Erythroblast (primary cell): ENCODE measurements at places on chromosomes 13 and 19.

GRCh38 chr19:50822661-50823208, 852 bp downstream of the KLK1 start:
- DNase-seq, result no peak

GRCh38 chr13:60679928-60680694, 283.1 kb downstream of the TDRD3 start:
- no peak for DNase-seq

DNA sequence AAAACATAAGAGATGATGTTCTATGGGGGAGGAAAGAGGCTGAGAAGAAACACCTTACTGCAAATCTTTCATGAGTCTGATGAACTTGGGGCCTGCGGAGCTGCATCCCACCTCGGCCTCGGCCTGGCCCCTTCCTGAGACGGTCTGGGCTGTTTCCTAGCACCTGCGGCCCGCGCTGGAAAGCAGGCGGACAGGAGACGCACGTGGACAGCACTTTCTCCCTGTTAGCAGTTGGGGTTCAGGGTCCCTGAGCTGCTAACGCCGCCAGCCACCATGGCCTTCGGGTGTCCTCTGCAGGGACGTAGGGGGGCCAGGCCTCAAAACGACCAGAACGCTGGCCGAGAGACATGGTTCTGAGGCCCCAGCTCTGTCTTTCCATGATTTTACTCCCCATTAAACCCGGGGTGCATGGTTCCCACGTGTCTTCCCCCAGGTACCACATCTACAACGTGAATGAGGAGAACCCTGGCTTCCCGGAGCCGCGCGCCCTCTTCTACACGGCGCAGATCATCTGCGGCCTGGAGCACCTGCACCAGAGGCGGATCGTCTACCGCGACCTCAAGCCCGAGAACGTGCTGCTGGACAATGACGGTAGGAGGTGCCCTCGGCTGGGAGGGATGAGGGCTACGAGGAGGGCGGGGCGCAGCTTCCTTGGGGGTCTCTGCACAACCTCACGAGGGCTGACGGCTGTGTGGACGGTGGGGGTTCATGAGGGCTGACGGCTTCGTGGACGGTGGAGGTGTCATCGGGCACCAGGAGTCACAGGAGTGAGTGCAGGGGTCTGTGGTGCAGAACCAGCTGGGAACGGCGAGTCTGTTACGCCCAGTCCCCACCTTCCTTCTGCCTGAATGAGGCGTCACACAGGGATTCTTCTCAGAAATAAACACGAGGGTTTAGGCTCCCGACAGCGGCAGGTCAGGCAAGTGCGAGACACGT, 4.3 kb downstream of the GRK1 start:
- DNase-seq, result no peak

- no peak for DNase-seq
These were observed 5.7 kb upstream of the SPACA4 start for GRCh38 chr19:48600679-48601417.

DNA sequence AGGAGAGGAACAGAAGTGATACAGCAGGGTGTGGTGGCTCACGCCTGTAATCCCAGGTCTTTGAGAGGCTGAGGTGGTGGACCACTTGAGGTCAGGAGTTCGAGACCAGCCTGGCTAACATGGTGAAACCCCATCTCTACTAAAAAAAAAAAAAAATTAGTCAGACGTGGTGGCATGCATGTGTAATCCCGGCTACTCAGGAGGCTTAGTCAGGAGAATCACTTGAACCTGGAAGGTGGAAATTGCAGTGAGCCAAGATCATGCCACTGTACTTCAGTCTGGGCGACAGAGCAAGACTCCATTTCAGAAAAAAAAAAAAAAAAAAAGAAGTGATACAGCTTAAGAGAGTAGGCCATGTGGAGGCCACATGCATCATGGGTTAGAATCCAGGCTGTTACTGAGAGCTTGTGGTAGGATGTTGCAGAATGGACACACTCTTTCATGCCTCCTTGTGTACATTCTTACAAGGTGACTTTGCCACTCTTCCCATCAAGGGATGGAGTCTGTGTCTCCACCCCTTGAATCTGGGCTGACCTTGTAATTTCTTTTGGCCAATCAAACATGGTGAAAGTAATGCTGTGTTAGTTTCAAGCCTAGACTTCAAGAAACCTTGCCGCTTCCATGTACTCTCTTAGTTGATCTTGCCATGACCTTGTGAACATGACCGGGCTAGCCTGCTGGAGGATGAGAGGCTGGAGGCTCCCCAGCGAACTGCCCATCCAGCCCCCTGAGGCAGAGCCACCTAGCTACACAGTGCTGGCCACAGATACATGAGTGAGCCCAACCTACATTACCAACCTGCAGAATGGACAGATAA, 12.3 kb downstream of the FAM187B start:
- DNase-seq, result no peak

DNA sequence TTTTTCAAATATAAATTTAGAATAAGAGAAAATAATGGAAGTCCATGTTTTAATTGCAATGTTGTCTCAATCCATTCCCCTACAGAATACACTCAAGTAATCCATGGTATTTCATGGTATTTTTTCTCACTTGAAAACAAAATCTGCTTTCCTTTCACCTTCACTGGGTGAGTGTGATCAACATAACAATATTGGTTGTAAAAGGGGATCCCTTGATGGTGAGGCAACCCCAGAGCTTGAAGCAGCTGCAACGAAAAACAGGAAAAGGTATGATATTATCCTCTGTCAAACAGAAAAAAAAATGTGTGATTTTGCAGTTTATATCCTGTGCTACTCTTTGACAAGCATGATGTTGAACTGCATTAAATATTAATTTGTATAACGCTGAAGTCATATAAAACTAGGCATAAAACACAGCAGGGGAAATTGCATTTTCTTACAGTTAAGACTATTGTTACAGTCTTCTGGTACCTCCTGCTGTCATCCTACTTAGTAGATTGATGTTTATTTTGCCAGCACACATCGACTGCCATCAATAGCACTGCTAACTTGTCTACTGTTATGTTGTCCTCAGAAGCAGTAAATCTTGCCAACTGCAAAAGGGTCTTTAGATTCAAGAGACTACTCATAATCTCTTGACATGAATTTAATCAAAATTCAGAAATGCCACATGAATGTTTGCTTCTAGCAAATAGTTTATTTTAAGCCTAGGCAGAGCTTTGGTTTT, 373.1 kb upstream of the MIR17HG start:
- no peak for DNase-seq

DNA sequence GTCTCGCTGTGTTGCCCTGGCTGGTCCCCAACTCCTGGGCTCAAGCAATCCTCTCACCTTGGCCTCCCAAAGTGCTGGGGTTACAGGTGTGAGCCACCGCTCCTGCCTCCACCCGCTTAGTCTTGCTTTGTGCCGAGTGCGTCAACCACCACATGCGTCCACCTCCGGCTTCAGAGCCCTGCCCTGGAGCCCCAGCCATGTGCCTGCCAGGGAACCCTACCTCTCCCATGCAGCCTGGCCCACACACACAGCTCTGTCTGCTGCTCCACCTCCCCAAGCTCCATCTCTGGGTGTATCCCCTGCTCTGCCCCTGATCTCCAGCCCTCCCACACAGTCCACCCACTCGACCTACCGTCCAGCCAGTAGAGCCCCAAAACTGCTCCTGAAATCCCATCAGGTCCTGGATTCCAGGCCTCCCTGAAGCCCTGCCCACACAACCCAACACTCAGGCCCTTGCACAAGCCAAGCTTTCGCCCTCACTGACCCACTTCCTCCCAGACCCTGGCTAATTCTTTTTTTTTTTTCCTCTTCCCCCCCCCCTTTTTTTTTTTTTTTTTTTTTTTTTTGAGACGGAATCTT, 9.6 kb downstream of the CYP2F1 start:
- DNase-seq, result no peak

DNA sequence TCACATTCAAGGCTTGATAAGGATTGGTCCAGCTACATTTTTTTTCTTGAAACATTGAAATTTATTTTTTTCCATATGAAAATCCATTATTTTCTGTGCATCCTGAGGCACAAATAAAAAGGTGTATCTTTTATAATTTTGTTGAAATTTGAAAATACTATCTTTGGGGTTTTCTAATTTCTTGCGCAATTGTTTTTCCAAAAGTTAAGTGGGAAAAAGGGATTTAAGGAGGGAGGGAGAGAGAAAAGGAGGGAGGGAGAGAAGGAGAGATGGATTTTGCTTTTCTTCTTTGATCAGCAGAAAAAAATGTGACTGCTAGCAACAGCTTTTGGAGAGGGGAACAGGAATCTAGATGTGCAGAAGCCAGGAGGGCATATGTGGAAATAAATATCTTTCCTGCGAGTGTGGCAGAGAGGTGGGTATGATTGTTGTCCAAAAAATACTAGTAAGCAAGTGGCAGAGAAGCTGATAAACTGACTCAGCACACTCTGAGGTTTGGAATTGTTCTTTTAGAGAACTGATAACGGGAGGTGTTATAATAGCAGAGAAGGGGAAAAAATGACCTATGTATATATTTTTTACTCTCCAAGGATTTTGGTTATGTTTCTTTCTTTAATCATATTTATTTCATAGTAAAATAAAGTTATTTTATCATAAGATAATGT, 61.2 kb upstream of the EDNRB start:
- peak; percentile 8 for DNase-seq

- DNase-seq, result no peak
These were observed 35.2 kb upstream of the TUBGCP3 start for GRCh38 chr13:112623051-112623711.
